Ascending aorta (tissue), 2 donors: ENCODE measurements at places on chromosomes 7 and 10.

DNA sequence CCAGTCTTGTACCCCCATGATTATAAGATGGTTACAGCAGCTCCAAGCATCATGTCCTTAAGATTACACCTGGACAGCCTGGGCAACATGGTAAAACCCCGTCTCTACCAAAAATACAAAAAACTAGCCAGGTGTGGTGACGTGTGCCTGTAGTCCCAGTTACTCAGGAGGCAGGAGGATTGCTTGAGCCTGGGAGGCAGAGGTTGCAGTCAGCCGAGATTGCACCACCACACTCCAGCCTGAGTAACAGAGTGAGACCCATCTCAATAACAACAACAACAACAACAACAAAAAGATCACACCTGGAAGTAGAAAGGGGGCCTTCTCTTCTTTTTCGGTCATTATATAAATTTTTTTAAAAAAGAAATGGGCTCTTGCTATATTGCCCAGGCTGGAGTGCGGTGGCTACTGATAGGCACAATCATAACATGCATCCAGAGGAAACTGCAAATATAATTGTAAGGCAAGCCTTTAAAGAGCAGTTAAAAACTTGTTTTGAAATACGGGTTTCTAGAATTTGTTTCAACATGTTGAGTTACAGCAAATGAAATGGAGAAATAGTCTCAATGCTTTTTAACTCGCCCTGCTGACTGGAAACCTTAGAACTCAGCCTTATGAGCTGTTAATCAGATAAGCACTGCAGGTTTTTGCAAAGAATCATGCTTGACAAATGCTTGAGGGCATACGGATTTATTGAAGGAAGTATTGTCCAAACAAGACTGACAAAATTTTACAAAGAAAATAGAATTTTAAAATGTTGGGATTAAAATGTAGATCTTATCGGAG, 4.7 kb upstream of the ENTPD7 start:
- no peak for DNase-seq

DNA sequence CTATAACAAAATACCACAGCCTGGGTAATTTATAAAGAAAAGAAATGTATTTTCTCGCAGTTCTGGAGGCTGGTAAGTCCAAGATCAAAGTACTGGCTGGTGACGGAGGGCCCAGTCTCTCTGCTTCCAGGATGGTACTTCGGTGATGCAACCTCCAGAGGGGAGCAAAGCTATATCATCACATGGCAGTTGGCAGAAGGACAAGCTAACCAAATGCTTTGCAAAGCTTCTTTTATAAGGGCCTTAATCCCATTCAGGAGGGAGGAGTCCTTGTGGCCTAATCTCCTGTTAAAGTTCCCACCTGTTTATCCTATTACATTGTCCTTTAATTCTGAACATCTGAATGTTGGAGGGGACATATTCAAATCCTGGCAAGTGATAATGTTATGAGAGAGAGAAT, 134.1 kb upstream of the SP4 start:
- no peak for DNase-seq

- DNase-seq: no peak
Observed at GRCh38 chr10:45368181-45368580, 5.8 kb upstream of the ALOX5 start.

GRCh38 chr10:71216751-71217265, 4.4 kb downstream of the UNC5B start:
- no peak for DNase-seq

DNA sequence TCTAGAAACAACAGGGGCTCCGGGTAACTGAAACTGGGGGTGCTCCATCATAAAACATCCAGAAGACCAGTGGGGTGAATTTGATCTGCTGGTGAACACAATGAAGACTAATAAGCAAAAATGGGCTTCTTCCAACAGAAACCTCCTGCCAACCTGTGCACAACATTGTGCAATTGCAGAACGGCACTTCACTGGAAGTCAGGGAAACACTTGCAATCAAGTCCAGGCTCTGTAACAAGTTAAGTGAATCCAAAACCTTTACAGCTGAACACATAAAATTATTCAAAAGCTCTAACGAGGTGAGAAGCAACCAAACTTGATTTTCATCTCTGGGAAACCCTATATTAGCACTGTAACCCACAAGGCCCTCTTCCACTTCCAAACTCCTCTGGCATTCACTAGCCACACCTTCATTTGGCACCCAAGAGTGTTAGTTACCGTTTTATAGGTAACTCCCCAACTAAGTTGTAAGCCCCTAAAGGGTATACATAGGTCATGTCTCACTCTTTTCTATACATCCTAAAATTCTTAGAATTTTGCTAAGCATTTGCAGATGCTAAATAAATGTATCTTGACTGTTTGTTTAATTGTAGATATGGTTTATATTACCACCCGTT, 22.0 kb downstream of the IMMP2L start:
- no peak for DNase-seq

- no peak for DNase-seq
Observed at GRCh38 chr10:123166618-123167017, 12.4 kb downstream of the BUB3 start.

DNA sequence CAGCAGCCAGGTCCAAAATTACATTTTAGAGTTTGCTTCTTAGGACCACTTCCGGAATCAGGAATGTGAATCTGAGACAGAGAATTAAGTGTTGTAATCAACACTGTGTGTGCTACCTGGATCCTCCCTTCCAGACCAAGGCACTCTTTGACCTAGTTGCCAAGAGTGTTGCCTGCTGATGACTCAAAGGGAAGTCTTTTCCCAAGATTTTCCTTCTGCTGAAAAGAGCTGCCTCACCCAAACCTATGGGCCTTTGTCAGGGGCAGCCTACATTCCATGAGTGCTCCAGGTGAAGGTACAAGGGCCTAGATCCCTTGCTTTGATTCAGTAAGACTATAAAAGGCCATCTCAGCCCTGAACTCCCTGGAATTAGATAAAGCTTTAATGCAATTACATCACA, 712.5 kb upstream of the ANKRD30A start:
- DNase-seq: no peak

DNA sequence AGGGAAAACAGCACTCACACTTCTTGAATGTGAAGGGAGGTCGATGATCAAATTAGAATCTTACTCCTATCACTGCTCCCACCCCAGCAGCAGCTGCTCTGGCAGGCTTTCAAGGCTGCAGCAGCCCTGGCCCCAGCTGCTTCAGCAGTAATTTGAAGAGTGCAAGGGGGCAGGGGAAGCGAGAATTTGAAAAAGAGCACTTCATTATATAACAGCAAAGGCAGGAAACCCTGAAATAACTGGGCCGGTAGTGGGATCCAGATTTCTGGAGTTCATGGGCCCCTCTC, 44.9 kb downstream of the MYPN start:
- no peak for DNase-seq

DNA sequence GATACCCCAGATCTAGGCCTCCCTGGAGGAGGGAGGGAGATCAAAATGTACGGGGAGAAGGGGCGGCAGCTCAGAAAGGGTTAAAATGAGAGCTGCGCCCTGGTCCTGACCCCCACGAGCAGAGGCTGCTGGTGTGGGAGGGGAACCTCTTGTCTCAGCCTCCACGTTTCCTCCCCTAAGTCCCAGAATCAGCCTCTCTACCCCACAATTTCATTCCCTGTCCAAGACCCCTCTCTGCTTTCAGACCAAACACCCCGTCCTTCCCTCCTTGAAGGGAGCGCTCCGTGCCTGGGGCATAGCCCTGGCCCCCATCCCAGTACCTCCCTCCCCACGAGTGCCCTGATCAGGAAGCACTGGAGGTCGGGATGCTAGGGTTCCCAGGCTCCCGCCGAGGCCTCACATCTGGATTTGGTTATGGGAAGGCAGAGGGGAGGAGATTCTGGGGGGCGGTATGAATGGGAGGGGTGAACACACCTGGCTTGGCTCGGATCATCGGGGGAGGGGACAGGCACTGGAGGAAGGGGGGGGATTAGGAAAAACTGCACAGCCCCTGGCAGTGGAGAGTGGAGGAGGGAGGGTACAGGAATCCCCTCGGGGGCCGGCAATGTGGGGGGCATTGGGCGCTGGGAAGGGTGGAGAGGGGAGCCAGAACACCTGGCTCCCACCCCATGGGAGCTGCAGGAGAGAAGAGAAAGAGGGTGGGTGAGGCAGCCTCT, 2.7 kb downstream of the EPHB4 start:
- DNase-seq: no peak

- DNase-seq: no peak
Observed at GRCh38 chr7:55448526-55448925, 83.4 kb downstream of the LANCL2 start.

DNA sequence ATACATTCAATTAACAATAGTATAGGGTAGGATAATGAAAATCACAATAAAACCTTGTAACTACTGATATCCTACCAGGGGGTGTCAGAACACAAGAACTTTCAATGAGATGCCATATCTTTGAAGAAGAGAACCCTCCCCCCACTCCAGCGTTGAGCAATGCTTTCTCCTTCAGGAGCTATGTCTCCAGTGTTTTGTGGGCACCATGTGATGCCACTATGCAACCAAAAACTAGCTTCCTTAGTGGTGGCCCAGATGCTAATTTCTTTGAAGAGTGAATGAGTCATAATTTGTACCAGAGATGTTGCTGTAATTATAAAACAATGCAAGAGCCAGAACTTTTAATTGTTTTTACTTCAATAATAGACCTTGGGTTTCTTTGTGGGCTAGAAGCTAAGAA, 76.0 kb upstream of the ADO start:
- DNase-seq: no peak

GRCh38 chr10:351770-352334, 216.6 kb downstream of the ZMYND11 start:
- DNase-seq: peak; percentile 51

DNA sequence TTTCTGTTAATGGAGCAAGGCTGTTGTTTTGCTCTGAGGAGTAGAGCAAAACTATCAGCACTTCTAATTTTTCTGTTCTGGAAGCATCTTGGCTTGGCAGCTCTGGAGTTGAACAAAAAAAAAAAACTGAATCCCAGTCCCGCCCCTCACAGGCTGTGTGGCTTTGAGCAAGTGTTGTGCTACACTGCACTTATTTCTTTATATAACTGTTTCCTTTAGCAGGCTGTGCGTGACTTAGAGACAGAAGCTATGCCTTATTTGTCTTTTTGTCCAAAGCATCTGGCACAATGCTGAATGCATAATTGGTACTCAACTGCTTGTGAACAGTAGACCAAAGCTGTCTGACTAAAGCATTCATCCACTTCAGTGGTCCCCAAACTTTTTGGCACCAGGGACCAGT, 96.1 kb downstream of the AMPH start:
- no peak for DNase-seq

- DNase-seq: no peak
Observed at GRCh38 chr10:131748831-131749766, 151.7 kb upstream of the PPP2R2D start.

DNA sequence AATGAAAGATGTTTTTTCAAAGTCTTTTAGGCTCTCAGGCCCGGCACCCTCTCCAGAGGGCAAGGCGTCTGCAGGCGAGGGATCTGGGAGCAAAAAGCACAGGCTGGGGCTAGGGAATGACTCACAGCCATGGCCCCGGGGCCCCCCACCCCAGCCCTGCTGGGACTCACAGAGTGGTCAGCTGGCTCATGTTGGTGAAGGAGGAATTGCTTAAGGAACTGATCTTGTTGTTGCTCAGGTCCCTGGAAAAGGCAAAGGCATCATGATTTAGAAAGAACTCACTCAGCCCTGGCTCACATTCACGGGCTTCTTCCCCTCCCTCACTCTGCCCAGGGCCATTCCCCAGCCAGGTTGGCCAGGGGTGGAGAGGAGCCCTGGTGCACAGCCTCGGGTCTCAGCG, 151.5 kb downstream of the SLIT1 start:
- no peak for DNase-seq

DNA sequence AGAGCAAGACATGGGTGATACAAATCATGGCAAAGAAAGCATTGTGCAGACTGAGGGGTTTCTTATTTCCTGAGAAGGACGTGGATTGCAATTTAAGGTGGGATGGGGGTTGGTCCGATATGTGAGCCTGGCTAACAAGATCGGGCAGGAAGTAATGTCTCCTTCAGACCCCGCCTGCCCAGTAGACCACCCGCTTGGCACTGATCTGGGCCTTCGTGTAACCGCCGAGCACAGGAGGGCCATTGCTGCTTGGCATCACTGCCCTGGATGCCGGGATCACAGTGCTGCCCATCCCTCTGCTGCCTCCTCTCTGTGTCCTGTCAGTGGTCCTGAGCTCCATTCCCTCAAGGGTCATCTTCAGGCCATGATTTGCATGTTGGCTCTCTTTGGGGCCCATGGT, 214.6 kb upstream of the ZNF32 start:
- DNase-seq: no peak

DNA sequence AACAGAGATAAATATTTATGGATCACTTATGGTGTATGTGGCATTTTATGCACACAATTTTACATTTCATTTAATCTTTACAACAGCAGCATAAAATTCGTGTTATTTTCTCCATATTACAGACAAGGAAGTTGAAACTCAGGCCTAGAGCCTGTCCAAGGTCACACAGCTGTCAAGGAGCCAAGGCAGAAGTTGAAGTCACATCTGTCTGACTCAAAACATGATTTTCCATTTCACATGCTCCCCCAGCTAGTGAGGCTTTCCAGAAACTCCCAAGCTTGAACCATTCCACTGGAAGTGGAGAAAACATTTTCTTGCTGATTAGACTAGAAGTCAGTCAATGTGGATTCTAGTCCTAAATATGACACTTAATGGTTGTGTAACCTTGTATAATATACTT, 110.5 kb downstream of the HECTD2 start:
- no peak for DNase-seq

GRCh38 chr7:151687523-151688235, 168.0 kb upstream of the RHEB start:
- peak; percentile 94 for DNase-seq

- DNase-seq: no peak
Observed at GRCh38 chr7:104541897-104542296, 213.5 kb downstream of the LHFPL3 start.

- DNase-seq: no peak
Observed at GRCh38 chr10:44913350-44914081, 2.4 kb downstream of the TMEM72 start.

DNA sequence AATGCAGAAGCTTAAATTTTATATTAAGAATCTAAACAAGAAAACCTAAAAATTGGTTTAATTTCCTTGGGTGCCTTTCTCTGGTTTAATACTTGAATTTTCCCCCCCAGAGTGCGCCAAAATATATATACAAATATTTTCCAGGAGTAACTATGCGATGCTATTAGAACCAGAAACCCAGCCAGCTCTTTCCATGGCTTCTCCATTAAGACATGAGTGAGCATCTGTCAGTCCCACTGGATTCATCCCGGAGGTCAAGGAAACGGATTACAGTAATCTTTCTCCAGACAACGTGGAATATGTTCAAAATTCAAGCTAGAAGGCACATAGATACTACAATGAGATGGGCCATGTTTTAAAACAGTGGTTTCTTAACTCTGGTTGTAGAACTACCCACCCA, 148.8 kb downstream of the TAX1BP1 start:
- DNase-seq: no peak

GRCh38 chr10:107103174-107104025, 61.1 kb downstream of the SORCS1 start:
- no peak for DNase-seq
